Activated CD8-positive, alpha-beta memory T cell treated with anti-CD3 and anti-CD28 coated beads for 1 hour (primary cell): ENCODE measurements at places on chromosomes 3 and 15.

DNA sequence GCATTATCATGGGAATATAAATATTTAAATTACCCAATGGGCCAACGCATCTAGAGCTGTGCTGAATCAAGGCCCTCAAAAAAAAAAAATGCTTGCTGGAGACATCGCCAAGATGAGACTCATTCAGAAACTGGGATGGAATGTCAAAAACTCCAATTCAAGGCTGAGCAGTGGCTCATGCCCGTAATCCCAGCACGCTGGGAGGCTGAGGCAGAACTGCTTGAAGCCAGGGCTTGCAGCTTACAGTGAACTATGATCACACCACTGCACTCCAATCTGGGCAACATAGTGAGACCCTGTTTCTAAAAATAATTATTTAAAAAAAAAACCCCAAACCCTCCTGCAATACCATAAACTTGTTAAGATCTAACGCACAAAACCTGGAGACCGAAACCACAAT is 3.1 kb upstream of the CACNA1D start:
- no peak for DNase-seq

- DNase-seq = no peak
Observed at GRCh38 chr15:68608206-68608843, 29.5 kb downstream of the CORO2B start.

DNA sequence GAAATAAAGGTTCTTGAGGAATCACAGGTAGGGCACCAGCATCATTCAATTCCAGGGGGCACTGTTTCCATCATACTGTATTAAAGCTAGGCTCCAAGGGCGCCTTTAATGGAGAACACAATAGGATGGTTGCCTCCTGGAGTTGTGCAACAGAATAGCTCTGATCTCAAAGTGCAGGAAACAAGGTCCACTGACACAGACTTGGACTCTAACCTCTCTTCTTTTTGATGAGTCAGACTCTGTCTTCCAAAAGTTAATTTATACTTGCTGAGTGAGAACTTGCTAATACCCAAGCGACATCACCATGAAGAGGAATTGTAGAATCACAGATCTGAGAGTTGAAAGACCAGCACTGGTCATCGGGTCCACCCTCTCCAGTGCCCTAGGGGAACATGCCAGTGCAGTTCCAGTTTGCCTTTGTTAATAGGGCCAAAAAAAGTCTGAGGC is 94.4 kb upstream of the PHLDB2 start:
- DNase-seq = no peak

DNA sequence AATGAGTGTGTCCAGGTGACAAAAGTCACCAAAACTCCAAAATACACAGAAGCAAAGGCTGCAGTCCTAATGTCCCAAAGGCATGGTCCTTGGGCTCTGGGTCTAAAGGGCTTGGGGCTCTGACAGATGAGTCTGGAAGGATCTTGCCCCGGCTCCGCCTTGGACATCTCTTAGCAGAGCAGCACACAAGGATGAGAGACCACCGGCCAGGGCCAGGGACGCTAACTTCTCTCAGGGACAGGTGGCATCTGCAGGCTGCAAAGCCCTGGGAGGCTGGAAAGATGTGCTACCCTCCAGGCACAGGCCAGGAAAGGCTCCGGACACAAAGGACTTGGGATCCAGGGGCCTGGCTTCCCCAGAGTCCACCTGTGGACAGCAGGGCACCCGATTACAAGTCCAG is 14.1 kb upstream of the SHISA5 start:
- no peak for DNase-seq

DNA sequence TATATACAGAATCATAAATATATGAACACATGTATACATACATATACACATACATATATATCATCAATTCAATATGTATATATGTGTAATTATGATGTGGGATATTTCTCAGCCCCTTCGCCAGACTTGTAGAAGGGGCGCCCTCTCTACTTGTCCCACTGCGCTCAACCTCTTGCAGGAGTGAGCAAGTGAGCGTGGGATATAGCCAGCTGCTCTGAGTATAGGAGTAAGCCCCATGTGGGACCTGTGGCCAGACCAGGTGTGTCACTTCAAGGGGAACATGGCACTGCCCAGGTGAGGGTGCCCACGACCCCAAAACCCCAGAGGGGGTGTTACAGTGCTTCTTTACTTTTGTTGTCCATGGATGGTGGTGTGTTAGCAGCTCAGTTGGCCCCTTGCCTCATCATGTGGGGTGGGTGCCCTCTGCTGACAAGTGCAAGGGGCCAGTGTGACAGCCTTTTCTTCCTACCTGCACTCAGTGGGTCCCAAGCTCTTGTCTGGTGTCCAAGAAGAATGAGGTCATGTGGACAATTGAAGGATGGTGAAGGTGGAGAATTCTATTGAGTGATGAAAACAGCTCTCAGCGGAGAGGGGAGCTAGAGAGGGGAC is 304.1 kb downstream of the UNC13C start:
- no peak for DNase-seq

DNA sequence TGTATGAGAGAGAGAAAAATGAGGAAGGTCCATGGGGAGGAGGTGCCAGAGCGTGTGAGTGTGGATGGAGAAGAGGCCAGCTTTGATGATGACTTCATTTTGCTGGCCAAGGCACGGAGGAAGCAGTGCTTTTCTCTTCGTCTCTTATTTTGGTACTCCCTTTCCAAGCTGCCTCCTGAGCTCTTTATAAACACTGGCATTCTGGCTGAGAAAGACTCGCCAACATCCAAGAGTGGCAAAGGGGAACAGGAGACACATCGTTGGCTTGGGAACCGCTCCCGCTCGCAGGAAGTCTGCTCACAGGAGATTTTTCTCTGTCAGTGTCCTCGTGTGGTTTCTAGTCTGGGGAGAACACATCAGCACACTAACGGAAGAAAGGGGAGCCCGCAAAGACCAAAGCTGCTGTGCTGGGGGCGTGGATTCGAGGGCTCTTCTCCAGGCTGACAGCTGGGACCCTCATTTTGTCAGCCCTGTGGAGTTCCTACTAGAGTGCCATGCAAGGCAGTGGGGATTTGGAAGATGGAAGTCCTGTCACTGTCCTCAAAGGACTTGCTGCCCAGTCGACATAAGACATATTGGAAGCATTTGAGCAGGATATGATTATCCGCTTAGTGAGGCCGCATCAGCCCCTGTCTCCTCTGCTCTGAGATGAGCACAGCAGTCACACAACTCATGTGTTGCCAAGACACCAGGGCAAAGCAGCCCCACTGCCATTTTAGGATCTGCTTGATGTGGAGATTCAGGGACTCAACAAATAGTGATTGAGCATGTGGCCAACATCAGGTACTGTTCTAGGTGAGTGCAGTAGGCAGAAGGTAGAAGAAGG is 8.0 kb upstream of the SEMA4B start:
- no peak for DNase-seq

- no peak for DNase-seq
Observed at GRCh38 chr3:196813903-196814302, 53.8 kb upstream of the SENP5 start.

DNA sequence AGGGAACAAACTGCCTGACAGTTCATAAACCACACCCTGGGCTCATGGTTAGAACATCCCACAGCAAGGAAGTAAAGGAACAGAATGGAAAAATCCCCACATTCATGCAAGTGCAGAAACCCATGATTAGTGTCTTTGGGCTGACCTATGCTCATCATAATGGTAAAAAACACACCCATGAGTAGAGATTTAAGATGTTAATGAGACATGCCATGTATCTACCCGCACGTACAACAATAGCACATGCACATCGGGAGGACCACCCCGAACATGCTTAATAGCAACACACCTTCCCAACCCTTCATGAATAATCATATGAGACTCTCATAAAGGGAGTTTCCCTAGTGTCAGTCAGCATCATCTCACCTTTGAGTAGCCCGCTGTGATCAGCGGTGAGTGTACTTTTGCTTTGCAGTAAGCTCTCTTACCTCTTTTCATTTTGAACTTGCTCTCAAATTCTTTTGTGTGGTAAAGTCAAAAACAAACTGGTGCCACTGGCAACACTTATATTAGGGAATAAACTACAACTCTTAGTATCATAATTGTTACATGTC is 23.2 kb downstream of the ZBED2 start:
- no peak for DNase-seq

- DNase-seq = no peak
Observed at GRCh38 chr3:5052247-5052646, 69.8 kb upstream of the ARL8B start.

GRCh38 chr15:91104111-91104510 is 4.1 kb downstream of the SV2B start:
- DNase-seq = no peak

DNA sequence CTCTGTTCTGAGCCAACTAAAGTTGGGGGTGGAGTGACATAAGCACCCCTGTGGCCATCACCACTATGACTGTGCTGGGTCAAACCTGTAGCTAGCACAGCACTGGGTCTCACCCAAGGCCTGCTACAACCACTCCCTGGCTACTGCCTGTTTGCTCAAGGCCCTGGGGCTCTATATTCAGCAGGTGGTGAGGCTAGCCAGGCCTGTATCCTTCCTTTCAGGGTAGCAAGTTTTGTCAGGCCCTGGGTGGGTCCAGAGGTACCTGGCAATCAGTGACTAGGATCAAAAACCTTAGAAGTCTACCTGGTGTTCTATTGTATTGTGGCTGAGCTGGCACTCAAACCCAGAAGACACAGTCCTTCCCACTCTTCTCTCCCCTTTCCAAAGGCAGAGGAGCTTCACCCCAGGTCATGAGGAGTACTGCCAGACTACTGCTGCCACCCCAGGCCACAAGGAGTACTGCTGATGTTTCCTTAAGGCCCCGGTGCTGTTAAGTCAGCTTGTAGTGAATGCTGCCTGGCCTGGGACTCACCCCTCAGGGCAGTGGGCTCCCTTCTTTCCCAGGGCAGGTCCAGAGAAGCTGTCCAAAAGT is 170.8 kb downstream of the IGSF11 start:
- no peak for DNase-seq

DNA sequence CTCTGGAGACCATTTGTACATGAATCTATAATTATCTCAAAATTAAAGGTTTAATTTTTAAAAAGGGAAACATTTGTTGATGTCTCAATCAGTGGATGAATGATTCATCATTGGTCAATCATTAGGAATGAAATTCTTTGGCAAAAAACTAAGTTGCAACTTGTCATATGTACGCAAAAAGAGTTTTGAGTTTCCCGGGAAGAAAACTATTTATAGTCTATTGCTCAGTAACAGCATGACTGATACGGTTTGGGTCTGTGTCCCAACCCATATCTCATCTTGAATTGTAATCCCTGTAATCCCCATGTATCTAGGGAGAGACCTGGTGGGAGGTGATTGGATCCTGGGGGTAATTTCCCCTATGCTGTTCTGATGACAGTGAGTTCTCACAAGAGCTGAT is 765.8 kb upstream of the ROBO1 start:
- DNase-seq = no peak

DNA sequence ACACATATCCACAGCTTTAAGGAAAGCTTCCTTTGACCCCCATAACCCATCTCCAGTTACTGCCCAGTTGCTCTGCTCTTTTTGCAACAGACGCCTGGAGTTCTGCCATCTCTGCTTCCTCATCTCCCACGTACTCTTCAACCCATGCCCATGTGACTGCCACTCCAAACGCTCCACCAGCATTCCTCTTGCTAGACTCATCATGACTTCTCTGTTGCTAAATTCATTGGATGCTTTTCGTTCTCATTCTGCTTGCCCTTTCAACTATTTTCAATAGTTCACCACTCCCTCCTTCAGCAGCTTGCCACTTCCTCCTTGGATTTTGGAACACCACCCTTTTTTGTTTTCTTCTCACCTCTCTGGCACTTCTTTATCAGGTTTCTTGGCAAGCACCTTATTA is 2.7 kb upstream of the KNSTRN start:
- DNase-seq = no peak

- DNase-seq = no peak
Observed at GRCh38 chr3:72137865-72138861, 353.2 kb upstream of the PROK2 start.

GRCh38 chr3:162122405-162122804 is 625.8 kb downstream of the OTOL1 start:
- no peak for DNase-seq

- DNase-seq = no peak
Observed at GRCh38 chr3:34724916-34725499, 914.3 kb upstream of the ARPP21 start.
